Lung (tissue), 17 donors: ENCODE measurements at places on chromosomes 3 and 15.
A peak's percentile ranks its signal among the peaks of the same experiment; 100 is the strongest.

DNA sequence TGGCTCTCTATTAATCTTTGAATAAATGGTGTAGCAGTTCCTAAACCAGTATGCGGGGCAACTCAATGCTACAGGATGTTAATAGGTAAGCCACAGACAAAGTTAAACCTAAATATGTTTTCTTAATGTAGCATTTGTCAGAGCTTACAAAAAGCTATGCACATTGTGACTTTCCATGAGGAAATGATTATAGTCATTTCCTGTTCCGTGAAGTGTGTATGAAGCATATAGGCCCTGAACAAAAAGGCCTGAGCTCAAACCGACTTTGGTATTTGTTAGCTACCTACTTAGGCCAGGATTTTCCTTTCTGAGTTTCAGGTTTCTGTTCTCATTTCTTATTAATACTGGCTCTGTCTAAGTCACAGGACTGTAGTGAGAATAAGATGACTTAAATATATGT, 14.2 kb downstream of the ZNF80 start:
- DNase-seq, result peak; percentile 20

GRCh38 chr15:70065006-70065722, 32.6 kb downstream of the TLE3 start:
- no peak for DNase-seq

GRCh38 chr15:82140886-82141285, 95.1 kb upstream of the MEX3B start:
- peak; percentile 37 for DNase-seq

DNA sequence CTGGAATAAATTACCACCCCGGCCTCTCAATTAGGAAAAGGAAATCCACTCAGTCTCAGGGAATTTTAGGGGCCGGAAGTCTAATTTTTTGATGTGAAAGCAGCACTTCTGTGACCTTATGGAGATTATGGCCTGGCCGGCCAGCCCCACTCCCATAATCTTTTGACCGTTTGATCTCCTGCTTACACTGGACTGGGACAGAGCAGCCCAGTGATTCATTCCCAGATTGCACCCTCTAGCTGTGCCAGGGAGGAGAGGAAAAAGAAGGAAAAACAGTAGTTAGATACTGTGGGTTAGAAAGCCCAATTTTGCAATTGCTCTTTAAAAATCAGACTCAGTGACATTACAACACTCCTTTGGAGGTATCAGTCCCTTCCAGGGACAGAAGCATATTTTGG, 32.4 kb downstream of the GJD2 start:
- DNase-seq, result no peak

DNA sequence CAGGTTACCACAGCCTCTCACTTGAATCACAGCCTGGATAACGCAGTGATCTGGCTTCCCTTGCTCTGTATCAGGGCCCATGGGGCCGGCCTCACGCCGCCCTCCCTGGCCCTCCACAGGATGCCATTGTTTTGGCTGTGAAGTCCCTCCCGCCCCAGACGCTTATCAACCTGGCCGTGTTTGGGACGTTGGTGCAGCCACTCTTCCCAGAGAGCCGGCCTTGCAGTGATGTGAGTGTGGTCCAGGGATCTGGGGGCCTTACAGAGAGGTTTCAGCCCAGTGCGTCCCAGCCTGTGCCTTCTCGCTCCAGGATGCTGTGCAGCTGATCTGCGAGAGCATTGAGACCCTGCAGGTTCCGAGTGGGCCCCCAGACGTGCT, 6.6 kb downstream of the VWA5B2 start:
- no peak for DNase-seq

DNA sequence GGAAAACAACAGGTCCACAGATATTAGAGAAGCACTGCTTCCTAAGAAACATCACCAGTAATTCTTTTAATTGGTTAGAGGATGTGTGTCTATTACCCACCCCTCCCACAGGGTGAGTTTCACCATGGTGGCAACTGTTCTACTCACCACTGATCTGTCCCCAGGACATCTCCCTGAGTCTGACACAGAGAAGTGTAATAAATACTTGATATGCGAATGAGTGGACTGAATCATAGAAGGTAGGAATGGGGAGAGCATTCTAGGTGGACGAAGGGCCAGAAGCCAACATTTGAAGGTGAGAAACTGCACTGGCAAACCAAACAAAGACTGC, 452.7 kb upstream of the PROK2 start:
- DNase-seq, result no peak

DNA sequence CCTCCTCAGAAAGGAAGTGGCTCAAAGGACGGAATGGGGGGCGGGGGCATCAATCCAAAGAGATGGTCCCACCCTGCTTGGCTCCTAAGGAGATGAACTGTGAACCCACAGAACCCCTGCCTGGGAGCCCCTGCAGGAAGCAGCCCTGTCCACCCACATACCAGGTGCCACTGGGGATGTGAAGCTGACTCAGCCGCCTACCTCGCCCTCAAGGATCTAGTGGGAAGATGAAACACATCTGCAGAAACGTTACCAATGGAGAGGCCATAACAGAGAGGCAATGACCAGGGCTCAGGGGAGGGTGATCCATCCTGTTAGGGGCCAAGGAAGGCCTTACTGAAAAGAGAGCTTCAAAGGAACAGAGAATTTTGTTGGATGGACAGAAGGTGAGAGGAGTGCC, 35.1 kb downstream of the EAF1 start:
- DNase-seq, result no peak

- DNase-seq, result no peak
Observed at GRCh38 chr3:170007031-170007663, 30.6 kb upstream of the GPR160 start.

GRCh38 chr3:46936733-46937250, 39.8 kb downstream of the CCDC12 start:
- DNase-seq, result no peak

DNA sequence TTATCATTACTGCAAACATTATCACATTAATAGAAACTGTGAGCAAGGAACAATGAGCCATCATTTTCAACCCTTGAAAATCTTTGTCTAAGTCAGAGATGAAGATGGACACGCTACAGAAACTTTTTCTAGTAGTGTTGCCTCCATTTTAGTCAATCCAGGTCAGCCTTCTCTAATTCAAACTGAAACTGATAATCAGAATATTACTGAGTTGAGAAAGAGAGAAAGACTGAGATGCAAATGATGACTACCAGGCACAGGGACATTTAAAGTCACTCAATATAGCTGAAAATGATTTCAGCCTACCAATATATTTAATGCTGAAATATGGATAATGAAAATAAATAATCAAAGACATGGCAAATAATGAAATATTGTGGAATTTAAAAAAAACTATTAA, 261.4 kb downstream of the GBE1 start:
- no peak for DNase-seq

GRCh38 chr3:151276038-151276686, 2.2 kb downstream of the P2RY14 start:
- no peak for DNase-seq

GRCh38 chr3:135848051-135848450, 117.5 kb upstream of the PPP2R3A start:
- DNase-seq, result no peak

- DNase-seq, result no peak
Observed at GRCh38 chr15:74873756-74874424, 725 bp upstream of the SCAMP2 start.

GRCh38 chr3:152243721-152244516, 24.8 kb upstream of the MBNL1 start:
- no peak for DNase-seq

DNA sequence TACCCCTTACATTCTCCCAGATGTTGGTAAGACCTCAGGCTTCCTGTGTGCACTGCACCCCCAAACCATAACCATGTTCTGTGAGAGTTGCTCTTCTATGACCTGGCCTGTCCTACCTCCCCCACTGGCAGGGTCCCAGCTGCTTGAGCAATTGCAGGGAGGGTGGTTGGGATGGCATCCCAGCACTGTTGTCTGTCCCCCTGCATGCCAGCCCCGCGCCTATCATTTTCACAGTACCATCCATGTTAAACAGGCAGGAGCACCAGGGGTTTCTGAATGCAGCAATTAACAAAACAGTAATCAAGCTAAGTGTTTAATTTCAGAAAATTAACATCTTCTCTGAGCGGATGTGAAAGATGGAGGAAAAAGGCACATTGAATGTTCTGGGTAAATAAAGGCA, 345.5 kb downstream of the EPHB1 start:
- DNase-seq, result no peak

DNA sequence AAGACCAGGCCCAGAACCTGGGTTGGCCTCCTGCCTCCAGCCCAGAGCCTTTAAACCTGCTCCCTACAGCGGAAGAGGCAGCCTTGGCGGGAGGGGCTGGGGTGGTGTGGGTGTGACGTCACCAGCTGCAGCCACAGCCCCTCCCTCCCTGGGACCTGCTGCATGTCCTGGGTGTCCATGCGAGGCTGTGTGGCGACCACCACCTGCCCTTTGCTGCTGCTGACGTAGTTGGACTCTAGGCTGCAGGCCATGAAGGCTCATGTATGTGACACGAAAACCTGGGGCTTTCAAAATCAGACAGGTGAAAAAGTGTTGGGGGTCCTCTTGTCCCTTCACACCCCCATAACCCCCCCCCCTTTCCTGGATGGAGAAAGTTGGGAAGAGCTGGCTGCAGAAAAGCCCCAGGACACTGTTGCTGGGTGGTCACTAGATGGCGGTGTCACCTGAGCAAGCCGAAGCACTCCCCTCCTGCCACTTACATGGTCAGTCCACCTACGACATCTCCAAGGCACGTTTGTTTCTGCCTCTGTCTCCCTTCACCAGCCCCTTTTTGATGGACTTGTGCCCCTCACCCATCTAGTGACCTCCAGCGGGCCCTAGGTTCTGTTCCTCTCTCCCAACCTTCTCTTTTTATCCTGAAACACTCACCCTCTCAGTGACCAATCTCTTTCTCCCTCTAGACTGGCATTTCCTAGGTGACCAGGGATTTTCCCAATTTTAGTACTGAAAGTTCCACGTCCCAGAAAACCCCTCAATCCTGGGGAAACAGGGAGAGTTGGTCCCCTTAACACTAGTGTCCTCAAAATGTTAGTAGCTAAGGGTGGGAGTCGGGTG, 35.2 kb downstream of the SLC6A20 start:
- DNase-seq, result peak; percentile 61

GRCh38 chr3:57627976-57628375, 30.8 kb upstream of the ARF4 start:
- no peak for DNase-seq

GRCh38 chr3:186401556-186401955, 39.5 kb upstream of the DGKG start:
- DNase-seq, result no peak

DNA sequence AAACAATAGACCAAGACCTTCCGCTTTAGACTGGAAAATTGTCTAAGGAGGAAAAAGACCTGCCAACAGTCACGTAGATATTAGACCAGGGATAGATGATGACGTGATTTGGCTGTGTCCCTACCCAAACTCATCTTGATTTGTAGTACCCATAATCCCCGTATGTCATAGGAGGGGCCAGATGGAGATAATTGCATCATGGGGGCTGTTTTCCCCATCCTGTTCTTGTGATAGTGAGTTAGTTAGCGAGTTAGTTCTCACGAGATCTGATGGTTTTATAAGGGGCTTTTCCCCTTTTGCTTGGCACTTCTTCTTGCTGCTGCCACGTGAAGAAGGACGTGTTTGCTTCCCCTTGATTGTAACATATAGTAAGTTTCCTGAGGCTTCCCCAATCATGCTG, 31.7 kb upstream of the SUCLG2 start:
- DNase-seq, result no peak

DNA sequence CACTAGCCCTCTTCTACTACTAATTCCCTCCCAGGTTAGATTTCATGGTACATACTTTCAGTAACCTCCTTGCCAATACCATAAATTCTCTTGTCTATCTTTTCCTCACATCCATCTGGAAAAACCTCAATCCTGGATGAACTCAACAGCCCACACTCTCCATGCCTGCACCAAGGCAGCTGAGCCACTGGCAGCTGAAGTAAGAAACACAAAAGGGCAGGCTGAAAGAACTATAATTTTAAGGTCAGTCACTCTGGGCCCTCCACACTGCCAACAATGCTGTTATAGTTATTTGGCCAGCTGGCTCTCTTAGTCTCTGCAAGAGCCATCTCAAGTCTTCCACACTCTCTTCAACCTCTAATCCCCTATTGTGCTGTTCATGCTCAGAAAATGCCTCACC, 15.1 kb upstream of the TIPARP start:
- no peak for DNase-seq

- DNase-seq, result no peak
Observed at GRCh38 chr3:164320962-164321361, 757.3 kb downstream of the SI start.

- no peak for DNase-seq
Observed at GRCh38 chr15:67879440-67880129, 39.7 kb upstream of the RNU6-1 start.

DNA sequence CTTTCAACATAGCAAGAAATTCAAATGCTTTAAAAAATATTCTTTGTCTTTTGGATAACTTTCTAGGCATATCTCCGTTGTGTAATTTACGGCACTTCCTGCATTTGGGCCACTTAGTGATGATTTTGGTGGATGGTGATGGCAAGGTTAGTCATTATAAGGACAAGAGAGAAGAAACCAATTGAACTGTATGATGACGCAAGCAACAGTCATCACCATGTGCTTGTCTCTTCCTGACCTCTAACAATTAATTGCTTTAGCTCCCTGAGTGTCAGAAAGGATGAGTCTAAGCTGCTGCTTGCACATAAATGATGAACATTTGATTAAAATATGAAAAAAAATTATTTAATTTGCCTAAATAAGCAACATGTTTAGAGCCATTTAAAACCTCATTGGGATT, 11.3 kb upstream of the P2RY12 start:
- no peak for DNase-seq

GRCh38 chr3:17431004-17431403, 311.4 kb downstream of the TBC1D5 start:
- DNase-seq, result no peak

DNA sequence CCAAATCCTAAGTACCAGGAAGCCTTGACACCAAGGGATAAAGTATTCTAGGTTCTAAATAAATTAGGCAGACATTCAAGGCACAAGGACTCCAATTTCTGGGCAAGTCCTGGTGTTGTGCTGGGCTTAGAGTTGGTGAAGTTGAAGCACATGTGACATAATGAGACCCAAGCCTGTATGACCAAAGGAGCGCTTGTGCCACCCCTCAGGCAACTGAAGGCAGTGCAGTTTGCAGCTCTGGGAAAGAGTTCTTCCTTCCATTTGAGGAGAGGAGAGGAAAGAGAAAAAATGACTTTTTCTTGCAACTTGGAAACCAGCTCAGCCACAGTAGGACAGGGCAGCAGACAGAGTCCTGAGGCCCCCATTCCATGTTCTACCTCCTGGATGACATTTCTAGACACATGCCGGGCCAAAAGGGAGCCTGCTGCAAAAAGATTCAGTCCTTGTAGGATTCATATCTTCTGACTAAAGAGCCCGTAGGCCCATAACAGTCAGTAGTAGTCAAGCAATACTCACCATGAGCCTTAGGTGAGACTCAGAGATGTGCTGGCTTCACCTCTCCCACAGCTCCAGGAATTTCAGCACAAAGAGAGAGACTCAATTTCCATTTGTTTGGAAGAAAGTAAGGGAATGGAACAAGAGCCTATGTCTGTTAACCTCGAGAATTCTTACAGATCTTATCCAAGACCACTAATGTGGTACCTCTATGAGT, 588.8 kb upstream of the BCHE start:
- no peak for DNase-seq
